ENCODE measurements at places on chromosomes 1 and 21.
A peak's percentile ranks its signal among the peaks of the same experiment; 100 is the strongest.

DNA sequence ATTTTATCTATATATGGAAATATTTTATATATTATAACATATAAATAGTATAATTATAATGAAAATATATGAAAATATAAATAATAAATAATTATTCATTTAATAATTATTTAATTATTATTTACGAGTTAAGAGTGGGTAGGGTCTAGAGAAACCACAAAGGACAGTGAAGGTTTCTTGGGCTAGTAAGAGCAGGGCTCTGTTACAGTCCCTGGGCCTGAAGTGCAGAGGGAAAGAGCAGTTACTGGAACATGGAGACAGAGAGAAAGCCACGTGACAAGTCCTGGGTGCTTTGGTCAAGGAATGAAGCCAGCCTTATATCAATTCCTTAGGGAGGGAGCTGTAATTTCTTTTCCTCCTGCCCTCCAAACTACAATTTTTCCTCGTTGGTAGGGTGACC is 117.2 kb upstream of the OLIG2 start:
- no peak for DNase-seq

DNA sequence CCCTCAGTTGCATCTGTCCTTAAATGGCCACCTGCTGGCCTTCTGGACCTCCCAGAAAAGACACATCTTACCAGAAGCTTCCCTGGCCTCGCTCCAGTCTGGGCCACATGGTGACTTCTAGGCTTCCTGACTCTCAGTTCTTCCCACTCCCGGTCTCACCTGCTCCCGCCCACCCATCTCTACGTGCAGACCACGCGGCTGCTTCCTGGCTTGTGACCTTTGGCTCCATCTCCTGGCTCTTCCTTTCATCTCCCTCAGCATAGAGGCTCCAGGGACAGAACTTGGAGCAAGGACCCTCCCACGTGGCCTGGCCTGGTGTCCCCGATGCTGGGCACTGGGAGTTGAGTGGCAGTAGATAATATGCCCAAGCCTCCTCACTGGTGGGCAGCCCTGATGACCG is 124.9 kb upstream of the IRF2BP2 start:
- DNase-seq, result no peak

DNA sequence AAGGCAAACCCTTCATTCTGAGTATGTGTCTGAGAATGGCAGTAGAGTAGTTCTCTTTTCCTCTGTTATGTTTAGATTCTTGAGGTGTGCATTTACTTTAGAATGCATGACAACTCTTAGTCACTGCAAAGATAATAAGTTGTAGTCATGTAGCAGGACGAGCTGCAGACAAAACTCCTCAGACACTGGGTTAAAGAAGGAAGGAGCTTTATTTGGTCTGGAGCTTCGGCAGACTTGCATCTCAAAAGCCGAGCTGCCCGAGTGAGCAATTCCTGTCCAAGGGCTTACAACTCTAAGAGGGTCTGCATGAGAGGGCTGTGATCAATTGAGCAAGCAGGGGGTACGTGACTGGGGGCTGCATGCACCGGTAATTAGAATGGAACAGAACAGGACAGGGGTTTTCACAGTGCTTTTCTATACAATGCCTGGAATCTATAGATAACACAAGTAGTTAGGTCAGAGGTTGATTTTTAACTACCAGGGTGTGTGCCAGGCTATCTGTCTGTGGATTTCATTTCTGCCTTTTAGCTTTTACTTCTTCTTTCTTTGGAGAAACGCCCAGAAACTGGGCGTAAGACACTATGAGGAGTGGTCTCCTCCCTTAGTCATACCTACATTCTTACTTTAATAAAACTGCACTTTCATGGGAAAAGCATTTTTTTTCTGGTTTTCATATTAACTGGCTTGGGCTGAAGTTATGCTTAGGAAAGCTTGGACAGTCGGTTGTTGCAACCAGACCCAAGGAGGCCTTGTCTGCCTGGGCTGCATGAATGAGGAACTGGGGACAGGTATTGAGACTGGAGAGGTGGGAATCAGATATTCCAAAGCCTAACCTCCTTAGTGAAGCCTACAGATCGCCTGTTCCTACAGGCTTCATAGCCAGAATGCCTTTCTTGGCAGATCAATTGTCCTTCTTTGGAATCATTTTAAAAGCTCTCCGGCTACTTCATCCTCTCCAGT is 115.1 kb downstream of the RHOU start:
- DNase-seq, result no peak

GRCh38 chr21:35252831-35253230 is 203.7 kb upstream of the RUNX1 start:
- no peak for DNase-seq

GRCh38 chr1:51955797-51956527 is 34.5 kb downstream of the RAB3B start:
- DNase-seq, result no peak

- no peak for DNase-seq
Observed at GRCh38 chr1:87689487-87689886, 360.8 kb downstream of the LMO4 start.

DNA sequence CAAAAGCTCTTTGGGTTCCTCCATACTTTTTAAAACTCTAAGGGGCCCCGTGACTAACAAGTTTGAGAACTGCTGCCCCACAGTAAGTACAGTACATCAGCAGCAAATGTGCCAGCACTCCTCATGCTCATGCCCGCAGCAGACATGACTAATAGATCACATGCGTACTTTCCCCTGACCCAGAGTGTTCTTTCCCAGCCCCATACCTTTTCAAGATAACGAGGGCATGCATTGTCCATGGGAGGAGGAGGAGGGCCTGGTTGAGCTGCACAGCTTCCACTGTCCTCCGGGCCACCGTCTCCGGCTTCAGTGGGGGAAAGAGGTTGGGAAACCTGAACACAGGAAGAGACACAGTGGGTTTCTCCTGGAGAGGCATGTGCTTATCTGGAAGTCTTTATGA is 45.5 kb downstream of the DHRS3 start:
- DNase-seq, result no peak

DNA sequence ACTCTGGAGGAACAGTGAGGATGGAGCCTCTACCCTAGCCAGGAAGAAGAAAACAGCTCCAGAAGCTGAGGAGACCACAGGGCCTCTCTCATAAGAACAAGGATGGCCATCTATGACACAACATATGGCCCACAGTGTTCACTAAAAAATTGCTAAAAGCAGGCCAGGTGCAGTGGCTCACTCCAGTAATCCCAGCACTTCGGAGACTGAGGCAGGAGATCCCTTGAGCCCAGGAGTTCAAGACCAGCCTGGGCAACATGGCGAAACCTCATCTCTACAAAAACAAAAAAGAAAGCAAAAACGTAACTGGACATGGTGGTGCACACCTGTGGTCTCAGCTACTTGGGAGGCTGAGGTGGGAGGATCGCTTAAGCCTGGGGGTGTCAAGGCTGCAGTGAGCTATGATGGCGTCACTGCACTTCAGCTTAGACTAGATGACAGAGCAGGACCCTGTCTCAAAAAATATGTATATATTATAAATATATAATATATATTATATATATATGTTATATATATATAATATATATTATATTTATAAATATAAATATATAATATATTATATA is 103.1 kb downstream of the TOMM20 start:
- DNase-seq, result no peak

DNA sequence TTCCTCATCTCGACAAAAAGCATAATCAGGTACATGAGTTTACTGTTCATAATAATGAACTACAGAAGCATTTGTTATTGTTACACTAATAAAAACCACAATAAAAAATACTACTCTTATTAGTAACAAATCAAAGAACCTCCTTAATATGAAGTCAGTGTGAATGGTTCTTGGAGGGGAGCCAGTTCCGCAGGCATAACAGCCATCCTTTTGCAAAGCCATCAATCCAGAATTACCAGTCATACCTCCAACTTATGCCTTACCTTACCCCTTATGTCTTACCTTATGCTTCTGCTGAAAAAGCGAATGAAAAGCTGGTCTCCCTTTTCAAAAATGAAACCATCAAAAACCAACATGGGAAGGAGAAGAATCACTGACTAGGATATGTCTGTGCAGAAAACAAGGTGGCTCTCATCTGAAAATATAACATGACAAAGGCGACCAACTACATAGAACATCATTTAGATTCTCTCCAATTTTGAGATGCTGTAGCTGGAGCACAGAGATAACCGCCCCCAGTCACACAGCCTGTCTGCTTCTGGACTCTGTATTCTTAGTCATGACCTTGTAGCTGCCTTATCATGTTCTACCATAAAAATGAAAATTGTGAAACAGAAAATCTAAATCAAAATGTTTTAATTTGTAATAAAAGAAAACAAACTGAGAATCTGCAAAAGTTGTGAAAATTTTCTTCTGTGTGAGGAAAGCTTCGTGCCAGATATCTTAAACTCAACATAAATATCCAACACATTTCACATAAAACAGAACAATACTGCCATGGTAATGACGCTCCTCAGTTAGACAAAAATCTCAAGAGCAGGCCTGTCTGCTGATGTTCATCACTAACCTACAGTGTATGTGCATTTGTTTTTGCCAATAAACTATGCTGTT is 438.2 kb downstream of the SMYD3 start:
- DNase-seq, result no peak

- DNase-seq, result no peak
Observed at GRCh38 chr1:178579562-178579961, 66.7 kb downstream of the TEX35 start.

DNA sequence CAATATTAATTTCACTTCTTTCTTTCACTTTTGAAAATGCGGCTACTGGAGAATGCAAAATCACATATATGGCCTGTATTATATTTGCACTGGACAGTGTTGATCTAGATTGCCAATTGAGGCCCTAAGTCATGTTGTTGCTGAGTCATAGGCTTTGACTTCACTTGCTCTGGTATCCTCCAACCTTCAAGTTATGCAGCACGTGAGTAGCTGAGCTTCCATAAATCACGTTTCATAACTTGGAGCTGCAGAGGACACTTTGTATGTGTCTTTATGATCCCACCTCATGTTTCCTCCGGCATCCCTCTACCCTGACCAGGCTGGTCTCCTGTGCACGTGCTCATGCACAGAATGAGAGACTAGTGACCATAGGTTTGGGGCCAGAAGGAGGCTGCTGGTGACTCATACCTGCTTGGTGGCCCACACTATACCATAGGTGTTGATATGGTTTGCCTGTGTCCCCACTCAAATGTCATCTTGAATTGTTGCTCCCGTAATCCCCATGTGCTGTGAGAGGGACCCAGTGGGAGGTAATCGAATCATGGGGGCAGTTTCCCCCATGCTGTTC is 103.0 kb upstream of the TSPAN2 start:
- DNase-seq, result no peak

DNA sequence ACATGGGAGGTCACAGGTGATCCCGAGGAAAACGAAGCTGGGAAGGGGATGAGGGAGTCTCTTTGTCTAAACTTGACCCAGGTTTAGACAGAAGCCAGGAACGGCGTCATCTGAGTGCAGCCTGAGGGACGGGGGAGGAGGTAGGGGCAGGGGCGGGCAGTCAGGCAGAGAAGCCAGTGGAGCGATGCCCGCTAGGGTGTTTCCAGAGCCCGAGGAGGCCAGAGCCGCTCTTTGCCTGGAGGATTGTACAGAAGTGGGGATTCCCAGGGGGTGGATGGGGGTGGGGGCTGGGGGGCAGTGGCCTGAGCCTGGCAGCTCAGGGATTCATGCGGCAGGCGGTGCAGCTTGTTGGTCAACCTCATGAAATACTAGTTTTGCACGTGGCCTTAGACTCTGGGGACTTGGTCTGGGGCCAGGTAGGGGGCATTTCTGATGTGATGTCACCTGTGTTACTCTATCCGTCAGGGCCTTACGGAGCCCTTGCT is 58.4 kb downstream of the VPS26C start:
- DNase-seq, result no peak

GRCh38 chr1:100927276-100927675 is 31.4 kb downstream of the SLC30A7 start:
- DNase-seq, result no peak

DNA sequence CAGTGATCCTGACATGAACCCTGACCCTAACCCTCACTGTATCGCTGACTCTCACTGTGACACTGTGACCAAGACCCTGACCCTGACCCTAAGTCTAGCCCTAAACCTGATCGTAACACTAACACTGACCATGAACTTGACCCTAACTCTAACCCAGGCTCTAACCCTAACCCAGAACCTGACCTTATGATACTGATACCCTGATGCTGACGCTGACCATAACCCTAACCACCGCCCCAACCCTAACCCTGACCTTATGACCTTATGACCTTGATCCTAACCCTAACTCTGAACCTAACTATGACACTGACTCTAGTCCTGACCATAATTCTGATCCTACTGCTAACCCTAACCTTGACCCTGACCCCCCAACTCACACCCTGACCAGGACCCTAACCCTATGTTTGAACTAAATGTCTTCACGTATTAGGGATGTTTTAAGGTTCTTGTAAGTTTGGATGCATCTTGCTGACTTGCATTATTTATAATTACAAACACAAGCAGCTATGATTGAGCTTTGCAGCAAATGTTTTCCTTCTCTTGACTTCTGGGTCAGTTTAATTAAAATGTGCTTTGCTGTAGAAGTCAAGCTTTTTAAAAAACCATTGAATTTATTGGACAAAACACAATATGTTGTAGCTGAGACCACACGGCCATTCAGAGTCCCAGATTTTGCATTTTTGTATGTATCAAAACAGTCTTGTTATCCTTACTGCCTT is 23.9 kb upstream of the PRSS38 start:
- DNase-seq, result no peak

- peak; percentile 53 for DNase-seq
Observed at GRCh38 chr21:26057477-26058170, 112.9 kb downstream of the APP start.

DNA sequence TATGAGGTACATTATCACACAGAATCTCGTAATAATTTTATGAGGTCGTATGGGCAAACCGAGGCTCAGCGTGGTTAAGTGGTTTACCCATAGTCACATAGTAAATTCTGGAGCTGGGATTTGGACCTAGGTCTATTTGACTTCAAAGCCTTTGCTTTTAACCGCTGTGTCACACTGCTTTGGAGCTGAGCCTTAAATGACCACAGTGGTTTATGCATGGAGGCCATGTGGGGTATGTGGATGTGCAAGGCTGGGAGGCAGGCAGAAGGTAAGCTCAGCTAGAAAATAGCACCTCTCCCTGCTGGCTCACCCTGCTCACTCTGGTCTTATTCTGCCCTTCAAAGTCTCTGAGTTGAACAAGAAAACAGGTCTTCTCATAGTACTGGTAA is 269.5 kb downstream of the TRABD2B start:
- DNase-seq, result no peak

- no peak for DNase-seq
Observed at GRCh38 chr1:226369110-226369509, 38.8 kb downstream of the PARP1 start.

- no peak for DNase-seq
Observed at GRCh38 chr21:28588997-28589396, 403.7 kb downstream of the LTN1 start.

DNA sequence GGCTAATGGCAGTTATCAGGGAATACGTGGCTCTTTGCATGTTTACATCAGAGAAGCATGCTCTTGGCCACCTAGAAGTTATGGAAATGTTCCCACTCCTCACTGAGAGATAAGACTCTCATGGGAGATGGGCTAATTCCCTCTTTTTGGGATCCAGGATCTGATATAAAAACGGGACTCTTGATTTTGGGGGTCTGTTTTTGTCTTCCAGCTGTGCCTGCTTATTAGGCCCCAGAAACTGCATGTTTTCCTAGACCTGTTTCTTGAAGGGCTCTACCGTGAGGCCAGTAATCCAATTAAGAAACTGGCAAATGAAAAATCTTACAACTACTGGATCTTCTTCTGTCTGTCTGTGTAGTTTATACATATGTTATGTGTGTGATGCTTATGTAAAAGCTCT is 47.0 kb upstream of the PTCH2 start:
- DNase-seq, result no peak

Data from tongue (tissue), 3 donors.